ENCODE measurements at places on chromosomes 1 and 21.

DNA sequence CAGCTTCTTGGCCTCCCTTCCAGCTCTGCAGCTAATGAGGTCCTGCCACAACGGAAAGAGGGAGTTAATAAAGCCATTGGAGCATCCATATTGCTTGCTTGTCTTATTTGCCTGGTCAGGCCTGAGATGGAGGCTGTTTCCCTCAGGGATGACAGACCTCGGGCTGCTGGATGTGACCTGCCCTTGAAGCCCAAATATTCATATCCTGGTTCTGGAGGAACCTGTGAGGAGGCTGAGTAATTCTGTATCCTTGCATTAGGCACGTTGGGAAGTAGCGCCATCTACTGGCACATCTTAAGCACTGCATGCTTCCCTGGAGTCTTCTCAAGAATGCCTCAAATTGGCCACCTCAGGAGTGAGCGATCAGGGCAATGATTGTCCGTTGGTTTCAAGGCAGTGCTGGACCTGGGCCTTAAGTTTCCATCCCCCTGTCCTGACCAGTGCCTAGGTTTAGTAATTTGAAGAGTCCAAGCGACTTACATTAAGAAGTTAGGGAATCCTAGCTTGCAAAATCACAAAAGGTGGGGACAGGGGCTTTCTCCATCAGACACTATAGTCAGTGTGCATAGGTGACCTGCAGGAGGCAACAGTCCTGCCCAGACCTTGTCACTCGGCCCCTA, 13.8 kb upstream of the NASP start:
- peak; percentile 90 for ATAC-seq

DNA sequence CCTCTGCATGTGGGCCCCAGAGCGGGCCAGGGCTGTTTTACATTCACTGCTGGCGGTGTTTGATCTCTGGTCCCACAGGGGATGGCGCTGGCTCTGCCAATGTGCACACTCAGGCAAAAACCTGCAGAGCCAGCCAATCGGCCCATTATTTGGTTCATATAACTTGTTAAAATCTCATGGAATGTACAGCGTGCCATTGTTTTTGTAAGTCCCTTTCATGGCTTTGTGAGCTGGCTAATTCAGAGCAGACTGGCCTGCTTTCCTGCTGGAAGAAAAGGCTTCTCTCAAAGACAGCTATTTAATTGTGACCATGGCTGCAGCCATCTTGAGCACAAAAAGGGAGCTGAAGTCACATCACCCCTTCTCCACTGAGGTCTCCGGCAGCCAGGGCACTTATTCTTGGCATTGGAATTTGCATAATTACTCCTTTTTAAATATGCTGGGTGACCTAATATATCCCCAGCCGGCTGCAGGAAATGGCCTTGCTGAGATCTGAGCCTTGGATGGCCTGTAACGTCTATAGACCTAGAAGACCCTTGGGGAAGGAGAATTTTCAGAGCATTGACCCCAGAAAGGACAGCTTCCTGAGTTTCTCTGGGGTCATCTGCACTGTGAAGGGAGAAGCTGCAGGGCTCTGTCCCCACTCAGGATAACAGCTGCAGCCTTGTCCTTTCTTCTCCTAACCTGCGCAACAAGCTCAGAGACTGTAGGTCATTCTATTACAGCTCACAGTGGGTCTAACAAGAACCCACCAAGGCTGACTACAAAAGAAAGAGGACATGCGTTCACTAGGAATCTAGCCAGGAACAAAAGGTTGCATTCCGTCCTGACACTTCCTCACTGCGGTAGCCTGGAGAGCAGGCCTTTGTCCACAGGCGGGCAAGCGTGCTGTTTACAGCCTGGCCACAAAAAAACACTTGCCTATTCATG, 45.8 kb downstream of the BCAR3 start:
- no peak for ATAC-seq

DNA sequence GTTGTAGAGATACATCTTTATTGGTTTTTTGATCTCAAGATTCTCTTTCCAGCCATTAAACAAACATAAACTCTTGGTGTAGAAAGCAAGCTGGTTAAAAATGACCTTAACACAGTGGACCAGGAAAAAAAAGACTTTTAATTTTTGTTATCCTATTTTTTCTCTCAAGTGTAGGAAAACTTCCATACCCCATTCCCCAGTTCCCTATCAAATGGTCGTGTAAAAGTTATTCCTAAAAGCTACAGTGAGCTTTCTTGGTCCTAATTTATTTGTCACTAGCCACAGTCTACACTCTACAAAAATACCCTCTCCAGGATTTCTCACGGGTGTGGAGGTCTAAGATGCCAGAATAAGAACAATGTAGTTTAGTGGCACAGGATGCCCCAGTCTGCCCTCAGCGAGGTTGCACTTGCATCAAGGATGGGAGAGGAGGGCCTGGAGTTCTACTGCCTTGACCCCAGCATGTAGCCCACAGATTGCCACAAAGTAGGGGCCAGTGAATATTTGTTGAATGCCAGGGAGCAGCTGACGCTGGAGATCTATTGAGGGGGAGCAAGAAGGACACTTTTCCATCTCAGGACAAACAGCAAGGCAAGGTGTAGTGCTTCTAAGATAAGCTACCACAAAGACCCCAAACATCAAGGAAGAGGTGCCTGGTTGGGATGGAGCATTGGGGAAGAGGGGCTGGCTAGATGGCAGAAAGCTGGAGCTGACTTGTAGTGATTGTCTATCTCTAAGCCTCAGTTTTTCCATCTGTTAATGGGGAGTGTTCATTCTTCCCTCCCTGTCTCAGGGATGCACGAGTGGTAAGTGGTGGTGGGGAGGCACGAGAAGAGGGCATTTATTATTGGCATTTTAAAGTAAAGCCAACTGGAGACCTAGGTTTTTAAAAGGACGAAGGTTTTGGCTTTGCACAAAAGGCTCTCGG, 1.8 kb downstream of the MYCL start:
- ATAC-seq = no peak

- no peak for ATAC-seq
These were observed 2027.7 kb downstream of the MRPL39 start for GRCh38 chr21:23579573-23579972.

GRCh38 chr1:54680387-54680786, 35.3 kb upstream of the TTC4 start:
- no peak for ATAC-seq

GRCh38 chr1:62142496-62142895, 52.2 kb upstream of the L1TD1 start:
- no peak for ATAC-seq

DNA sequence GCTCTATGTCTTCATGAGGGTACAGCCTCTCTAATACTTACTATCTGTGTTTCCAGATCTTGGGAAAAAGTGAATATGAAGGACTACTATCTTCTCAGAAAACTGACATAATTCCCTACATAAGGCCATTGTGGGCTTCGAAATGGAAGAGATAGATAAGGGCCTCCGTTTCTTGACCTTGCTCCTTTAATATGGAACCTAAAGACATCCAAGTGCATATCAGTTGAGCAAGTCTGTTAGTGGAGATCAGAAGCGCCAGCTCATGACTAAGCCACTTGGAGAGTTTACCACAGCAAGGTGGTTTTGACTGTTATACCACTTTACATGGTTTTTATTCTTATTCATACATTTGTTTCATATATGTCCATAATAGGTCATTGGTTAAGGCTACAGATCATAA, 35.3 kb upstream of the FCER1A start:
- no peak for ATAC-seq

- ATAC-seq = peak; percentile 70
These were observed 105.2 kb downstream of the MRPL39 start for GRCh38 chr21:25501996-25502665.

DNA sequence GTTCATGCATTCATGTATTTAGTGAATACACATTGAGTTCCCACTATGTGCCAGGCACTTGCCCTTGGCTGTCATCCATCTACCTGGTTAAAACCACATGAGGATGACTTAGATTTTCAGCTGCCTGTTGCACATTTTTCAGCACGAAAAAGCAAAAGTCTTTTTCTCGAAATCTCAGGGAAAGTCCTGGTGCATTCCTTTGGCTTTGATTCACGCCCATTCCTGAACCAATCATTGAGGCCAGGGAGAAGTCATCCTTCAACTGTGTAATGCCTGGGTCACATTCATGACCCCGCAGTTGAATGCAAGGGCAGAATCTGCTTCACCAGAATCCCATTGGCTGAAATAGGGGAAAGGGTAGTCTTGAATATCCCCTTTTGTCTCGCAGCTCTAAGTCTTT, 84.4 kb downstream of the RNF220 start:
- no peak for ATAC-seq

DNA sequence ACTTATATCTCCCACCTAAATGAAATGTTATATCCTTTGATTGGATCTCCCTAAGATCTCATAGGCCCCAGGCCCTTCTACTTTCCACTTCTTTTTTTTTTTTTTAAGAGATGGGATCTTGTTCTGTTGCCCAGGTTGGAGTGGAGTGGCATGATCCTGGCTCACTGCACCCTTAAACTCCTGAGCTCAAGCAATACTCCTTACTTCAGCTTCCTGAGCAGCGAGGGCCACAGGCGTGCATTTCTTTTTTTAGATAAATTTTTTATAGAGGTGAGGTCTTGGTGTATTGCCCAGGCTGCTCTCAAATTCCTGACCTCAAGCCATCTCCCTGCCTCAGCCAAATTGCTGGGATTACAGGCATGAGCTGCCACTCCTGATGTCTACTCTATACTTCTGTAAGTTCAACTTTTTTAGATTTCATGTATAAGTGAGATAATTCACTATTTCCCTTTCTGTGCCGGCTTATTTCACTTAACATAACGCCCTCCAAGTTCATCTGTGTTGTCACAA, 987.5 kb upstream of the NCAM2 start:
- ATAC-seq = no peak

- ATAC-seq = no peak
These were observed 3.7 kb upstream of the FABP3 start for GRCh38 chr1:31376375-31377134.

DNA sequence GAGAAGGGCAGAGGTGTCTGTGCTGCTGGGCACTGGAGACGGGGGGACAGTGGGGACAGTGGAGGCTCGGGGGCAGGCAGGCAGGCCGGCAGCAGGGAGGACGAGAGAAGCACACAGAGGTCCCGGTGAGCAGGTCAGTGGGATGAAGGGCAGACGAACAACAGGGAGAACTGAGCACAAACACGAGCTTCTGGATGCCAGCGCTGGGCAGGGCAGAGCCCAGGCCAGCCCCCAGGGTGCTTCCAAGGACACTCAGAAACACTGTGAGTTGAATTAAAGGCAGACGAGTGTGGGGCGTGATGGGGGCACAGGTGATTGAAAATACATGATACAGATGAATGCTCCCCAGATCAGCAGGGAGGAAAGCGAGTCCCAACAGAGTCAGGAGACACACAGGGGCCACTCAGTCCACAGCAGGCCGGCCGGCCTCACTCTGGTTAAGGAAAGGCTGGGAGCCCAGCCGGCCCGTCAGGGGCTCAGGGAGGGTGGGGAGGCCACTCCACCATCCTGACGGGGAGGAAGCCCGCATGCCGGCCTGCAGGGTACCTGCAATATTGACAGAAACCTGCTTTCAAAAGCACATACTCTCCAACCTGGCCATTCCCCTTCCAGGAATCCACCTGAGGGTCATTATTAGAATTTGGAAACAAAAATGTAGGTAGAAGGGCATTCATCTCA, 14.1 kb downstream of the SLC19A1 start:
- no peak for ATAC-seq

All from stimulated activated memory B cell treated with anti-CD40 and anti-IgM and Interleukin-4, amounts not matched to agents 10 μg/mL and 1 μg/mL and 100 μg/mL, for 72 hours (primary cell).